ENCODE measurements at places on chromosomes 6 and 20. TPM values are rescaled to one million over a fixed set of nuclear protein-coding genes. Genes with fewer than 3 reads are reported as not detected.

DNA sequence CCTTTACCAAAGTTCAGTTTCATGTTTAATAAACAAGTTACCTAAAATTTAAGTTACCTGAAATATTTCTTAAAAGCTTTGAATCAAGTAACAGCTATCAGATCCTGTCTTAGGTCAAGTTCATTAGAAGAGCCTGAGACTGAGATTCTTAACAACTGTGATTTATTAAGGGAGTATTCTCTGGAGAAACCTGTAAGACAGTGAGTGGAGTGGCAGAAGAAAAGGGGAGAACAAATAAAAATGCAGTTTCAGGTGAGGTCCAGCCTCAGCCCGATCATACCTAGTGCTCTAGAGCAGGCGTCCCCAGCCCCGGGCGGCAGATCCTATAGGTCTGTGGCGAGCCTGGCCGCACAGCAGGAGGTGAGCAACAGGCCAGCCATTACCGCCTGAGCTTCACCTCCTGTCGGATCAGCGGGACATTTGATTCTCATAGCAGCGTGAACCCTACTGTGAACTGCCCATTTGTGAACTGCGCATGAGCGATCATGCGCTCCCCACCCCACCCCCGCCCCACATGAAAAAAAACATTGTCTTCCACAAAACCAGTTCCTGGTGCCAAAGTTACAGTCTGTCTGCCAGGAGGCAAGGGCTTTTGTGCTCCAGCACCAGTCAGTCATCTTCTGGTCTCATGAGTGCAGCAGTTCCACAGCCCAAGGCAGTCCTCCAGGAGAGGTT is 59.2 kb upstream of the ADGRB3 start:
- DNase-seq: no peak

- no peak for DNase-seq
Observed at GRCh38 chr20:8693709-8694108, 375.2 kb upstream of the PLCB4 start.

- DNase-seq: peak; percentile 13
Observed at GRCh38 chr20:32368925-32369324, 10.8 kb downstream of the ASXL1 start.

- DNase-seq: no peak
Observed at GRCh38 chr6:150177952-150178520, 35.2 kb downstream of the PPP1R14C start.

DNA sequence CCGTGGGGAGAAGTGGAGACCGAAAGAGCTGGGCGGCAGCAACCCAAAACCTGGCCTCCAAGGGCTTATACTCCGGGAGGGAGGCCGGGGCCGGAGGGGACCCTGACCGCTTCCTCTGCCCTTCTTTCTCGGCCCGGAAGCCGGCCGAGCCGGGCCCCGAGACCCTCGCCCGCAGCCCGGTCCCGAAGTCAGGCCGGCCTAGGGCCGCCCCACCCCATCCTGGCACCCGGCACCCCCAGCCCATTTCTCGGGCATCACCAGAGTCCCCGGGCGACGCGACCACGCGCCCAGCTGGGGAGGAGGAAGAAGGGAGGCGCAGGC is 572 bp upstream of the ZDHHC14 start:
- no peak for DNase-seq

DNA sequence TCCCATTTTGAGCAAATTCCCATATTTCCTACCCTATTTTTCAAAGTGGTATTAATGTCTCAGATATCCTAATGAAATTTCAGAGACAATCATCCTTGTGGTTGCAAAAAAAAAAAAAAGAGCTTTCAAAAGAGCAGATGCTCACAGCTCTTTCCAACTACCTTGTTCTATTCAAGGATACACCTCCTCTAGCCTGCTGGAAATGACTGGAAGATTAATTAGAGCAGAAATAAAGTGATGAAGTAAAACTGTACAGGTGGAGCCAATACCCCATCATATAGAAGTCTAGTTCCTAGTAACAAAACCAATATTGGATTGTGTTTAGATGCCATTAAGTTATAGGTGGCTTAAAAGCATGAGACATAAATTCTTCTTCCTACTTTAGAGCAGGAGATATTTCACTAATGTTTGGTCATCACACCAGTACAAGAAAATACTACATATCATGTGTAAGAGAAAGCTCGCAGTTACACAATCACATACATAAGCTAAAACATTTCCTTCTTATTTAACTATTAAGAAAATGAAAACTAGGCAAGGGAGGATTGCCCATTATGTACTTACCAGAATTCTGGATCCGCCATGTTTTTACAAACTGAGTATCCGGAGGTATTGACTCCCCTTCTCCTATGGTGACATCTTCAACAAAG is 42.4 kb downstream of the ILRUN start:
- no peak for DNase-seq

DNA sequence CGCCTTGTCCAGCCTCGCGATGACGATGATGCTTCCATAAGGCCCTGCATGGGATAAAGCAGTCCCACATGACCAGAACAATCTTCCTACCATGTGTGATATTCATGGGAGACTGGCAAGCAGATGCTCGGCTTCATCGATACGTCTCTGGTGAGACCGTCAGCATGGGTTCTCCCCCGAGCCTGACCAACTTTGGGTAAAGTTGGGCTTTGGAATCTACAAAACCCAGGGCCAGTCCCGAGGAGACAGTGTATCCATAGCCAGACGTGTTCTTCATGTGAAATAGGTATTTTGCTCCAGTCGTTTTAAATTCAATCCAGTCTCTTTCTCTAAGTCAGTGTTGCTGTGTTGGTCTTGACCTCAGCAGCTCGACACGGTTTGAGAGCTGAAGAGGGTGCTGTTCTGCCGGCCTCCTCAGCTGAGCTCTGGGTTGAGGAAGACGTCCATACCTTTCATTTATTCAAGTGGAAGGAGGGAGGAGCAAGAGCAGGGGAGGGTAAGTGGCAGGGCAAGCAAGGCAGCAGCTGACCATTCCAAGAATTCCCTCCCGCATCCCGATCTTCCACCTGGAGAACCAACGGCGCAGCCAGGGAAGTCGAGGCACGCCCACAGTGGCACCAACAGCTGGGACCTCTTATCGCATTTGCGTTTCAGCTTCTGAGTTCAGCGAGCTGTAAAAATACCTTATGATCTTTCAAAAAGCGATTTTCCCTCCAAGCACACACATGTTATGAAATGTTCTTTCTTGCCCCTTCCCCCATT is 64.0 kb upstream of the THBS2 start:
- DNase-seq: no peak

- DNase-seq: no peak
Observed at GRCh38 chr20:37257988-37258387, 3.6 kb downstream of the GHRH start.

DNA sequence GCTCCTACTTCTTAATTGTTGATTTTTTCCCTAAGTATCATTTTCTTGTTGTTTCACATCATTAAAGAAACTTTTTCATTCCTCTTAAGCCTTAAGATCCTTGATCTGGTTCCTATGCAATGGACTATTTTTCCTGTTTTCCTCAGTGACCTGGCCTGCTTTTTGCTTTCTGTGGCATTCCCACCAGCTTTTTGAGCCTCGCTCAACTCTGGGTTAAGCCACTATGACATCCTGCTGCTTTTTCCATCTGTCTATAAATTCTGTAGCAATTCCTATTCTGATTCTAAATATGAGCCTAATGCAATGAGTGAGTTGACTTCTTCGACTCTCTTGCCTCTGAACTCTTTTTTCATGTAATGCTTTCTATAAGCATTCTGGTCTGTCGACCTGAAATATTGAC is 160.3 kb downstream of the GRM1 start:
- no peak for DNase-seq

- DNase-seq: no peak
Observed at GRCh38 chr6:40472353-40472752, 114.8 kb downstream of the LRFN2 start.

- DNase-seq: no peak
Observed at GRCh38 chr6:147447835-147448611, 60.5 kb upstream of the SAMD5 start.

DNA sequence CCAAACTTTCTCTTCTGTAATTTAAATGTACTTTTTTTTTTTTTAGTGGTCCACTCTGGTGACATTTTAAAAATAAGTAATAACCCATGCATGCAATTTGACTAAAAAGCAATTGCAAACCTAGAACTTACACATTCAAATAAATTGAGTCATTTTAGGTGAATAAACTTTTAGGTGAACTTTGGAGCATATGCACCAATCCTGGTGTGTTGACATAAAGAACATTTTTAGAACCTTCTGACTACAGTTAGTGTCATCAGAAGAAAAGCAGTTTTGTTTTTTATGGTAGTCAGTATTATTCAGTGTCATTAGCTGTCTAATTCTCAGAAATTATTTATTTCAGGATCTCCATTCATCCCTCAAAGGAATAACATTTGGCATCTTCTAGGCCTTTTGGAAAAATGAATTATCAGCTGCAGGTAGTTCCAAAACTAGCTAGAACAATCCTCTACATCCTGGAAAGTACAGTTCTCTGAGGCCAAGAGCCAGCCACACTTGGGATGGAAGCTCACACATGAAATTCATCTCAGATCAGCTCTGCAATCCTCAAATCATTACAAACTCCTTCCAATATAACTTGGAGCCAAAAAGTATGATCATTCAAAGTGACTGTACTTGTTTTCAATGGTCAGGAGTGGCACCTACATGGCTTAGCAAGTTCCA is 38.5 kb upstream of the SIM1 start:
- no peak for DNase-seq

- DNase-seq: no peak
Observed at GRCh38 chr20:63846128-63846771, 15.0 kb upstream of the ABHD16B start.

- DNase-seq: peak; percentile 74
Observed at GRCh38 chr6:1703091-1703855, 93.6 kb downstream of the FOXC1 start.

DNA sequence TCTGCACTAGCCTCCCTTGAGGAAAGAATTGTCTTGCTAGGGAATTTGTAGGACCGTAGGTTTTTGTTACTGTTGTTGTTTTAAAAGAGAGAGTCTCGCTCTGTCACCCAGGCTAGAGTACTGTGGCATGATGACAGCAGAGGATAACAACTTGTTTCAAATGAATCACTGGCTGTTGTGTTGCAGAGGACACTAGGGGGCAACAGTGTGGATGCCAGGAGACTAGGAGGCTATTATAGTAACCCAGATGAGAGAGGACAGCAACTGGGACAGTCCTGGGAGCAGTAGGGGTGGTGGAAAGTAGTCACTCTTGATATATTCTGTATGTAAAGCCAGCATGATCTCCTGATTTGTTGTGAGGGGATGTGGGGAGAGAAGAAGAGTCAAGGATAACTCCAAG is 41.8 kb upstream of the LAMA4 start:
- no peak for DNase-seq

DNA sequence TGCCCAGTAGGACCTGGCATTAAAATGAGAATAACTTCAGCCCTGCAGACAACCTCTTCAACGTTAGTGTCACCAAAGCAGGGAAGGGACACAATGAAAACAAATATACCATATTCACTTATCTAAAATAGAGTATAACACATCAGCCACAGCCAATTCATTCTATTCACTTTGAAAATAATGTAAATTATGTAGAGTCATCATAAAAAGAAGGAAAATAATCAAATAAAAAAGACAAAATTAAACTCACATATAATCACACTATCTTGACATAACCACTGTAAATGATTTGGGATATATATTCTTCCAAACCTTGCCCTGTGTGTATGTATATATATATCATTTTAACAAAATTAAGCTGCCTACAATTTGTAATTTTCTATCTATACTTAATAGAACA is 78.1 kb upstream of the HEY2 start:
- DNase-seq: no peak

- no peak for DNase-seq
Observed at GRCh38 chr6:145669627-145670034, 65.7 kb downstream of the EPM2A start.

GRCh38 chr6:27755768-27756167 is 156.4 kb downstream of the OR2B2 start:
- DNase-seq: no peak

DNA sequence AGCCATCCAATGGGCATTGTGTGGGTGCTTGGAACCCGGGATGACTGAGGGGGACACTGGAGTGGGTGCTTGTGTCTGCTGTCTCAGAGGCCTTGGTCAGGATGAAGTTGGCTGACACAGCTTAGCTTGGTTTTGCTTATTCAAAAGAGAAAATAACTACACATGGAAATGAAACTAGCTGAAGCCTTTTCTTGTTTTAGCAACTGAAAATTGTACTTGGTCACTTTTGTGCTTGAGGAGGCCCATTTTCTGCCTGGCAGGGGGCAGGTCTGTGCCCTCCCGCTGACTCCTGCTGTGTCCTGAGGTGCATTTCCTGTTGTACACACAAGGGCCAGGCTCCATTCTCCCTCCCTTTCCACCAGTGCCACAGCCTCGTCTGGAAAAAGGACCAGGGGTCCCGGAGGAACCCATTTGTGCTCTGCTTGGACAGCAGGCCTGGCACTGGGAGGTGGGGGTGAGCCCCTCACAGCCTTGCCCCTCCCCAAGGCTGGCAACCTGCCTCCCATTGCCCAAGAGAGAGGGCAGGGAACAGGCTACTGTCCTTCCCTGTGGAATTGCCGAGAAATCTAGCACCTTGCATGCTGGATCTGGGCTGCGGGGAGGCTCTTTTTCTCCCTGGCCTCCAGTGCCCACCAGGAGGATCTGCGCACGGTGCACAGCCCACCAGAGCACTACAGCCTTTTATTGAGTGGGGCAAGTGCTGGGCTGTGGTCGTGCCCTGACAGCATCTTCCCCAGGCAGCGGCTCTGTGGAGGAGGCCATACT is 49.4 kb downstream of the PYGB start:
- DNase-seq: no peak

DNA sequence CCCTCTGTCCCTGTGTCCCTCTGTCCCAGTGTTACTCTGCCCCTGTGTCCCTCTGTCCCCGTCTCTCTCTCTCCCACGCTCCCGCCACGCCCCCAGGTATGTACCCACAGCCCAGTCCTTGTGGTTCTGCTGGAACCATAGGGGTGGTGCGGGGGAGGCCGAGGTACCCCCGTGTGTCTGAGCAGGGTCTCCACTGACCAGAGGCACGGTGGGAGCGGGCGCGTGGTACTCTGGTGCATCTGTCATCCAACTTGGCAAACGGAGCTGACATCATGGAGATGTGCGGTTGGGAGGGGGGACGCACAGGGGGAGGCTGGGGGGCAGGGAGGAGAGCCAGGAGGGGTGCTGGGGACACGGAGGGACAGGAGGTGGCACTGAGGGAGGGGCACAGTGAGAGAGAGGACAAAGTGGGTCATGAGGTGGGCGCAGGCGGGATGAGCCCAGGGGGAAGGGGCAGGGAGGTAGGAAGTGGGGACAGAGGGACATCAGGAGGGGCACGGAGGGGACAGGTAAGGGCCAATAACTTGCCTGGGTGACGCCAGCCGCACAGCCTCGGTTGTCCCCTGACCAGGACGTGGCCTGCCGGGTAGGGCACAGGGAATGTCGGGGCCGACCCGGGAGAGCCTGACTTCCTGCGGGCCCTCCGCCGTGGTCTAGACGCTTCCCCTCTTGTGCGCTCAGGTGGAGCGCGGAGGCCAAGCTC is 163.6 kb upstream of the PDE10A start:
- DNase-seq: no peak

Gene FAM83C
- total RNA-seq: not detected

Gene PRSS35
- total RNA-seq: 24.5 TPM

Gene CYP39A1
- total RNA-seq: not detected

Gene CLDN20
- total RNA-seq: not detected

Gene EDN1
- total RNA-seq: 13.2 TPM

Gene CRYBG1
- total RNA-seq: 2.4 TPM

Gene LIN28B
- not detected for total RNA-seq

Gene IRF4
- not detected for total RNA-seq

Gene MUC22
- not detected for total RNA-seq

Gene DLK2
- total RNA-seq: not detected

Gene MTHFD1L
- 63.2 TPM for total RNA-seq

Gene CDH22
- total RNA-seq: not detected

Gene DBNDD2
- 37.4 TPM for total RNA-seq

Gene NKX2-2
- not detected for total RNA-seq

Gene RBPJL
- total RNA-seq: not detected

Gene TMC2
- total RNA-seq: not detected

Gene HMGN4
- total RNA-seq: 45.0 TPM
